ENCODE measurements at places on chromosomes 4 and X. TPM values are rescaled to one million over a fixed set of nuclear protein-coding genes. Genes with fewer than 3 reads are reported as not detected.

ERCC6L gene
- 0.08 TPM for total RNA-seq

AFM gene
- total RNA-seq: not detected

GYPA gene
- total RNA-seq: 0.48 TPM

FOXR2 gene
- not detected for total RNA-seq

CENPVL3 gene
- not detected for total RNA-seq

MAGEC3 gene
- not detected for total RNA-seq

SYN1 gene
- 12.1 TPM for total RNA-seq

GPC3 gene
- total RNA-seq: 1.6 TPM

Measured in cardiac septum (tissue), 1 donor.